ENCODE measurements at places on chromosomes 2 and 18.

- DNase-seq: no peak
Observed at GRCh38 chr2:203886661-203887151, 19.1 kb downstream of the CTLA4 start.

DNA sequence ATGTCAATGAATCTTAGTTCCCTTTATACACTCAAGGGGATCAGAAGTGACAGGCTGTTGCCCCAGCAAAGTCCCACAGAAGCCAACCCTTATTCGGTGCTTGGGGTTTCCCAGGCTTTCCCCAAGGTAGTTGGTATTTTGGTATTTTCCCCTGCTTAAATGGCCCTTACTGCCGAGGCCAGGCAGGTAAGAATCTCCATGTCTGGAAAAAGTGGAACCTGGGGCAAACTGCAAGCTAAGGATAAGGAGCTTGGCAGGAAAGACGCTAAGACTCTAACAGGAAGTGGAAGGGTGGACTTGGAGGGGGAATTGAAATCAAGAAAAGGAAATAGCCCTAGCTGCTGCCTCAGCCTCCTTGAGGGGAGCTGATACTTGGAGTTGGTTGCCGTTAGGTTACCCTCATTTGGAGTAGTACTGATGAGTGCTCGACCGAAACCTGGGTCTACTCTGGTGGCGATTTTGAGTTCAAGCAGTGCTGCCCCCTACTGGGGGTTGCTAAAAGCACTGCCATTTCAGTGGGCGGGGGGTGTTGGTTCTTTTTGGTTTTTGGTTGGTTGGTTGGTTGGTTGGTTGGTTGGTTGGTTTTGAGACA lies 3.3 kb upstream of the GPBAR1 start:
- DNase-seq: peak; percentile 63

DNA sequence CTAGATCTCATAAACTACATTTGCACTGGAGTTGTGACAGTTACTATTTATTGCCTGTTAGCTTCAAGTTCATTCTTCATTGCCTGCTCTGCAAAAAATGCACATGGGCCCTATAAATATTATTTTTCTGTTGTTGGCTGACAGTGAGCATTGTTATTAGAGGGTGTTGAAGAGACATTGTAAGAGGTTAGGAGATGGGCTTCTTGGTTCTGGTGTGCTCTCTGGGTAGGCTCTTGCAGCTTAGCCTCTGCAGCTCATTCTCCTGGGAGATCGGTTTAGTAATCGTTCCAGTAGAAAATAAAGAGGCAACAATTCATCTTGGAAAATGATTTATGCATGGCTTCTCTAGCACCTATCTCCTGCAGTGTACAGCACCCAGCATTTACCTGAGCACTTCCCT lies 113.8 kb upstream of the SCN7A start:
- DNase-seq: no peak

- no peak for DNase-seq
Observed at GRCh38 chr2:172213116-172213860, 110.6 kb upstream of the DLX2 start.

GRCh38 chr2:128617661-128618060 lies 299.0 kb upstream of the HS6ST1 start:
- DNase-seq: no peak

- no peak for DNase-seq
Observed at GRCh38 chr2:70991742-70992141, 2.9 kb downstream of the TEX261 start.

GRCh38 chr2:236472720-236473495 lies 96.7 kb upstream of the ACKR3 start:
- DNase-seq: no peak

DNA sequence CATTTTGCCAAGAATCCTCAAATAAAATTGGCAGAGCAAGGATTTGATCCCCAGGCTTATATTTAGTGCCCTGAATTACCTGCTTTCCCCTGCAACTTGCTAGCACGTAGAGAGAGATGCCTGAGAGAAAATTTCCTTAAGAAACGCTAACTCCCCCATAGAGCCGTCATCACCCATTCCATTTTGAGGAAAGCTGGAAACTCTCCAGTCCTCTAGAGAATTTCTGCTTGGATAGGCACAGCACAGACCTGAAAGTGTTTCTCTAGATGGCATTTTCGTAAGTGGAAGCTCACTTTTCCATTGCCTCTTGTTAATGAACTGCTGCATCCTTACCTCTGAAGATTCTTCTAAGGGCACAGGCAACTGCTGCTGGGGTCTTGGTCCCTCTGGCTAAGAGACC lies 277.8 kb upstream of the SIX2 start:
- no peak for DNase-seq

DNA sequence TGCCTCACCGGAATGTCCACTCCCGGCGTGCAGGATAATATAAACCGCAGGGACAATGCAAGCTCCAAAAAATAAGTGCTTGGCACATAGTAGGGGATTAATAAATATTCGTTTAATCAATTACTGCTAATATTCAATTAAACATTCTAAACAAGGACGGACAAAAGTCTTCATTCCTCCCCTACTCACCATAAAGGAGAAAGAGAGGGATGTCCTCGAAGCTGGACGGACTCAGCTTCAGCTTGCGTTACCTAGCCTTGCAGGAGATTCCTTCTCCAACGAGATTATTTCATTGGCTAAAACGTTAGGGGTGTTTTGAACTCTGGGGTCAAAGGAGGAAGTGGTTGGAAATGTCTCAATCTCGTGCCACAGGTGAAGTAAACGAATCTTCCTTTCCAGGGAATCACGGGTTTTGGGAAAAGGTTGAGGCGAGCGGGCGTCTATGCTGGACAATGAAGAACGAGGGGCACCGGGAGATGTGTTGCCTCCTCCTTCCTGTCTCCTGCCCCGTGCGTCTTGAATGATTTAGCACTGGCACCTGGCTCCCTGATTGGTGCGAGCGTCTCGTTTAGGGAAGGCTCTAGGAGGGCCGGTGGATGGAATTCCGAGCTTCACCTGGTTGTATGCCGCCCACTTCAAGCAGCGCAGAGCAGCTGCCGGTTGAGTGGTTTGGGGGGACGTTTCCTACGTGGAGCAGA lies 2.0 kb upstream of the GAD1 start:
- DNase-seq: no peak

GRCh38 chr2:177403838-177404237 lies 11.3 kb downstream of the AGPS start:
- no peak for DNase-seq

DNA sequence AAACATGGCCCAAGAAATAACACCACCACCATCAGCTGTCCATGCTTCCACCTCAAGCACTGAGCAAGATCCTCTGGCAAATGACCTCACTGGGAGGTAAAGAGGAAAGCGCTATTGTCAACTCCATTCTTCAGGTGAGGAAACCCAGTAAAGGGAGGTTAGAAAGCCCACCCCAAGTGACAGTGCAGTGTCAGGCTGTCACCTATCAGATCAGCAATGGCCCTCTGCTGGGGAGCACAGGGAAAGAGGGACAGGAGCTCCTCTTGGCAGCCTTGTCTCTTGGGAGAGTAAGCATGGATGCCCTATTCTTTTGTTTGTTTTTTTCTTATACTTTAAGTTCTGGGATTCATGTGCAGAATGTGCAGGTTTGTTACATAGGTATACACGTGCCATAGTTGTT lies 104.3 kb upstream of the DAPL1 start:
- no peak for DNase-seq

- no peak for DNase-seq
Observed at GRCh38 chr2:70988151-70988550, 6.5 kb downstream of the TEX261 start.

DNA sequence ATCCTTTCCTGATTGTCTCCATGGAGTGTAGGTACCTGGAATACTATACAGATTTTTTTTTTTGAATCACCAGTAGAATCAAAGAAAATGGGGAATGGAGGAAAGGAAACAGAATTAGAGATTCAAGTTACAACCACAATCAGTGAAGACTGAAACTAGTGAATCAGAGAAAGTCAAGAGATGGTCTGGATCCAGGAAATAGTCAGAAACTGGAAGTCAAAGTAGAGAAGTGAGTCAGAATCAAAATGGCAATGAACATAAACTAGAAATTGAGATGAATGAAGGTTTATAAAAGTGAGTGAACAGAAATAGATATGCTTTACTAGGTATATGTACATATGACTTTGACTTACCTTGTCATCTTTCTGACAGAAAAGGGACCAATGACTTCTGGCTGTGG lies 579.0 kb downstream of the PLCL1 start:
- DNase-seq: no peak

DNA sequence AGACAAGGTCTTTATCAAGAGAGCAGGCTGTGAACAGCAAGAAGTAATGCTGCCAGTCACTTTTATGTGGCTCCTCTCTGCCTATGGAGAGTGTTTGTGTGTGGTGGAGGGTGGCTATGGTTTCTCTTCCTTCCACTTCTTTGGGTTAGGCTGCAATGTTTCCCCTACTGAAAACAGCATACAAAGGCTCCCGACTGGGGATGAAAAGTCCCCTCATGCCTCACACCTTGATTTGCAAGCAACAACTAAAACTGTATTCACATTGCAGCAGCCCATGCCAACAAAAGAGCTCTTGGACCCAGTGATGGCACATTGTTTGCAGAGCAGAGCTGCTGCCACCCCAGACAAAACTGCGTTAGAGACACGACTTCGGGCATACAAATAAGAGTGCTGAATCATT lies 301.6 kb downstream of the SLC8A1 start:
- DNase-seq: no peak

GRCh38 chr2:109715313-109715805 lies 78.7 kb upstream of the RGPD5 start:
- DNase-seq: no peak

DNA sequence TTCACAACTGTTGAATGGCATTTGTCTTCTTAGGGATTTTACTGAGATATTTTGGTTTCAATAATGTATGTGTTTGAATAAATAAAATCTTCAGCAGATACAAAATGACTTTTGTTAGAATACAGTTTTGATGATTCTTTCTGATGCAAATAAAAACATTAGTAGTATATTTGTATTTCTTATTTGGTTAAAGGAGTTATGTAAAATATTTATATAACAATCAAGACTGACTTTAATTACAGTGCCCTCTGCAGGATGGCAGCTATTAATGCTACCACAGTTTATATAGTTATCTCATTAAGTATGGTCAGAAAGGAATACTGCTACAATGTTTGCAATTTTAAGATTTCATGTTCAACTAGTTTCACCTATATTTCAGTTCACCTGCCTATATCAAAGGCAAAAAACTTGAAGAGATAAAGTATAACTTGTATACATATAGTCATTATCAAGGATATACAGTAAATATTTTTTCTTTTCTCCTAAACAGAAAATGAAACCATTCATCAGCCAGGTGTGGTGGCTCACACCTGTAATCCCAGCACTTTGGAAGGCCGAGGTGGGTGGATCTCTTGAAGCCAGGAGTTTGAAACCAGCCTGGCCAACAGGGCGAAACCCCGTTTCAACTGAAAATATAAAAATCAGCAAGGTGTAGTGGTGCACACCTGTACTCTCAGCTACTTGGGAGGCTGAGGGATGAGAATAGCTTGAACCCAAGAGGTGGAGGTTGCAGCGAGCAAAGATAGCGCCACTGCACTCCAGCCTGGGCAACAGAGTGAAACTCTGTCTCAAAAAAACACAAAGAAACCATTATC lies 19.8 kb downstream of the ARL5A start:
- no peak for DNase-seq

GRCh38 chr2:118925476-118925875 lies 16.5 kb upstream of the MARCO start:
- DNase-seq: no peak

DNA sequence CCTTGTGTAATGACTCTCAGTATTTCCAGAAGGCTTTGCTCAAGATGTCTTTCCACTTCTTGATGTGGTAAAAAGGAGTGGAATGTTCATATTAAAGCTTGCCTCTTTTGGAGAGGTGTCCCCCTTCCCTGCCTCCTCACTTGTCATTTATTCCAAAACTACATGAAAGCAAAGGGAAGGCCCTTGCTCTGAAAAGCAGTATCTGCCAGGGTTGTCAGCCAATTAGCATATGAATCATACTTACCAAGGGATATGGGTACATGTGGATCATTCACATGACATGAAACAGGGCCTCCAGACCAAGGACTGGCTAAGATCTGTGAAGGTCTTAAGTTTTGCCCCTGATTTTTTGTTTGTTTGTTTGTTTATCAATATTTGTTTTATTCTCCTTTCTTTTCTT lies 31.3 kb downstream of the ANXA4 start:
- no peak for DNase-seq

DNA sequence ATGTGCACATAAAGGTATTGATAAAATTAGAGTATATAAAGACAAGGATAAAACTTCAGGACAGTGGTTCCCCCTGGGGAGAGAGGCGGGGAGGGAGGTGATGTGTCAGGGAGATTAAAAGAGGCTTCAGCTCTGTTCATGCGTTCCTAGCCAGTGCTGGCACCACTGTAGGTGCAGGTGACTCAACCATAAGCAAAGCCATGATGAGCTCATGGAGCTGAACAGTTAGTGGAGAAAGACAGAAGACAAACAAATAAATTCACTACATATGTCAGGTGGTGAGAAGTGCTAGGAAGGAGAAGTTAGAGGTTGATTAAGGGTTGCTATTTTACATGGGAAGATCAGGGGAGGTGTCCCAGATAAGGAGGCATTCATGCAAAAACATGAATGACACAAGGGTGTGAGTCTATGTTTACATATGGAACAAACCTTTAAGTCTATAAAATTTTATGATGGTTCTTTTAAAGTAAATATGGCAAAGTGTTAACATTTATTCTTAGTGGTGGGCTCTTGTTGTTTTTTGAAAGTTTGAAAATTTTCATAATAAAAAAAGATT lies 136.0 kb downstream of the ANKRD44 start:
- DNase-seq: no peak

GRCh38 chr2:31294196-31294595 lies 60.2 kb downstream of the EHD3 start:
- DNase-seq: no peak

DNA sequence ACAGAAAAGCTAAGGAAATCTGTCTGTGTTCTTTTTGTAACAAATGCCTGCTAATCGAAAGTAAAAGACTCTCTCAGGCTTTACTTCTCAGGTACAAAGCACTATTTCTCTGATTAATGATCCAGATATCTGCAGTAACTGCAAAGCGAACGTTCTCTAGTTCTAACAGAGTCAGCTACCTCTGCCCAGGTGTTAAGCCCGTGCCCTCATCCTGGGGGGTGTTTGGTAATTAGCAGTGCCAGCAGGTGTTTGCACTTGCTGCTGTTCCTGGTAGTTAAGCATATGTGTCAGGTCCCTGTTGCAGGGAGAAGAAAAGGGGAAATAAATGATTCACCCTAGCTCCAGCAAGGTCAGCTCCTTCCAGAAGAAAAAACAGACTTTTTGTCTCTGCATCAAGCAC lies 58.8 kb upstream of the CRIM1 start:
- no peak for DNase-seq

GRCh38 chr2:152942940-152943440 lies 224.6 kb downstream of the ARL6IP6 start:
- no peak for DNase-seq

DNA sequence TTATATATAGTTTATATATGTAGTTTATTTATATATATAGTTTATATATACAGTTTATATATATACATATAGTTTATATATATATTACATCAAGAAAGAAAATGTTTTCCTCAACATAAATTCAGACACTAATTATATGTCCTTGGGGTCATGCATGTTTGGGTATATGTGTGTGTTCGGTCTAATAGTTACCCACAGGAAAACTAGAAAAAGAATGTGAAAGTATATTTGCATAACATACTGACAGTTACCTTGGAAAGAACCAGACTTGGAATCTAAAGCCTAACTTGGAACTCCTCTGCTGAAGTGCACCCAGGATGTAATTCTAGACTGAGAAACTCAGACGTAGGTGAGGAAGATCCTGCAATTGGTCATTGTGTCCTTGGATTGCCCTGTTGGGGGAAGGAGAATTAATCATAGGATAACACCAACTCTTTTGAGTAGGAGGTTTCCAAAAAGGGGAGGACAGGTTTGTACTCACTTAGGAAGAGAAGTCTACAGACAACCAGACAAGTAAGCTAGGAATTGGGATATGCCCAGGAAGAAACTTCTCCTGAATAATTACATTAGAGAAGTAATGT lies 8.9 kb upstream of the SLC25A12 start:
- DNase-seq: no peak
